ENCODE measurements at places on chromosomes 7 and 10.

DNA sequence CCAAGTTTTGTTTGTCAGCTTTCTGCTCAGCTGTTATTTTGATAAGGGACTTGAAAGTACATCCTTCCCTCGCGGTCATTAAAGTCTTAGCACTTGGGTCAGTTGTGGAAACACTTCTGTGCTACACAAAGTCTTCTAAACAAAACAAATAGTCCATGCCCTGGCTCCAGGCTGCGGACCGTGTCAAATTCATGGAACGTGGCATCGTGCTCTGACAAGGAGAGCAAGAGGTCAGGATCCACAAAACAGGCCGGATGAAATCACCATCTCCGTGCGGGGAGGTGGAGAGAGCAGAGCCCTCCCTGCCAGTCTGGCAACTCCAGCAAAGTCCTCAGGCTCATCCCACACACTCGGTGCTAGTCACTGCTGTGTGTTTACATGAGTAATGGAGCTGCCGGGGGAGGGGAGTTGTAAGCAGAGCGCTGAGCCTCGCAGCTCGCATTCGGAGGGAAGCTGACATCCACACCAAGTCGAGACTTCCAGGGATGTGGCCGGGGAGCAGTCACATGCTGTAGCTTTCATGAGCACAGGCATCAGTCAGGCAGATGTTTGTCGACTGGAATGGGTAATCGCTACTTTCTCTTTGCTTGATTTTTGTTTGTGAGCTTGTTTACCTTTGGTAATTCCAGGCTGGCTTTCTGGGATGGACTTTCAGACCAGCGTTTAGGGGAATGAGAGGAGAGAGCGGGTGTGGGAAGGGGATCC, 147.6 kb downstream of the ARID5B start:
- DNase-seq, result no peak

DNA sequence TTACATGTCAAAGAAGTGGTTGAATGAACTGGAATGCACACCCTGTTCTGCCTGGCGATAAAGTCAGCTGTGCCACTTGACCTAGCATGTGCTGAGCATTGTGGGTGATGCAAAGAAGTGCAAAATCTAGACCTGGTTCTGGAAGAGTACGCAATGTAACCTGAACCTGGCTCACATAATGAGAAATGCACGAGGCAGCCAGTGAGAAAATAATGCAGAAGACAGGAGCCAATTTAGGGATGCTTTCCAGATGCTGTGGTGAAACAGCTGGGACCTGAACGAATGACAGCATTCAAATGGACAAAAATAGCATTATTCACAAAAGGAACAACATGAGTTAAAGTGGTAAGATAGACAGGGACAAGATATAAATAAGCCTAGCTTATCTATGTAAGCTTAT, 402.6 kb downstream of the SORCS1 start:
- no peak for DNase-seq

DNA sequence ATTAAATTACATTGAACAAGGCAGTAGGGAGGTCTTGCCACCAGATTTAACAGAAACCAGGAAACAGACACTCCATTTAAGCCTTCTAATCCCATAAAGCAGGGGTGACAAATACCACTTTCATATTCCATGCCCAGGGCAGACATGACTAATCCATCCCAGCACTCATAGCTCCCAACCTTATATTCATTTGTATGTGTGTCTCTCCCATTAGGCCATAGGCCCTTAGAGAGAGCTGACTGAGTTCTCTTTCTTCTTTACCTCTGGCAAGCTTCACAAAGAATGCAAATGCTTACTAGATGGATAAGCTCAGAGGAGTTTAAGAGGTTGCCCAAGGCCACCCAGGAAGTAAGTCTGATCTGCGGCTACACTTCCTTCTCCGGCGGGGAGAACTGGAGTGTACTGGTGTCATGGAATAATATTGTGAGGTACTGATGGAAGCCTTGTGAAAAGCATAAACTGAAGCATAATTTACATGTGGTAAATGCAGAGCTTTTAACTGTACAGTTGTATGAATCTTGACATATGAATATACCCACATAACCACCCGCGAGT, 239.7 kb upstream of the HABP2 start:
- no peak for DNase-seq

- no peak for DNase-seq
Measured at GRCh38 chr10:100565206-100565985, 29.7 kb downstream of the HIF1AN start.

- DNase-seq, result no peak
Measured at GRCh38 chr10:44723619-44724325, 187.4 kb upstream of the TMEM72 start.

GRCh38 chr10:2791774-2792443, 275.4 kb upstream of the PFKP start:
- no peak for DNase-seq

- DNase-seq, result no peak
Measured at GRCh38 chr10:2380218-2380617, 642.9 kb upstream of the ADARB2 start.

DNA sequence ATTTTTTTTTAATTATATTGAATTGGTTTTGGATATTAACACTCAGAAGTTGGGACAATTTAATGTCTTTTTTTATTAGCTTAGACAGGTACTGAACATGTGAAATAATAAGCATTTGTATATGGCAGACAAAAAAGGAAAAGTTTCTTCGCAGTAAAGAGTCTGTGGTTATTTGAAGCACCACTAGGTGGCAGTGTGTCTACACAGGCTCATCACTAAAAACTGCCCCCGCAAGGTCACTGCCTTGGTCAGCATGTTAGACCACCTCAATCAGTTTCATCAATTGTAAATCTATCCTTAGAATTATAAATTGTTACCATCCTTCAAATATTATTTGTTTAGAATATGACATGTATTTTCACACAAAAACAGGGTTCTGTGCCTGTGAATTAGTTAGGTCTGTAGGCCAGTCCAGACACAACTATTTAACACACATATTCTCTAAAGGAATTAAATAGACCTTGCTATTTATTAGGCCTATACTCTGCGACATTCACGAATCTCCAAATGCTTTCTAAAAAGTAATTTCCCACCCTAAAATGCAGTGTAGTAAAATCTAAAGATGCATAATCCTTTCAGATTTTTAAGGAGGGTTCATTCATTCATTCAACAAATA, 17.0 kb downstream of the PNLIPRP3 start:
- peak; percentile 42 for DNase-seq

DNA sequence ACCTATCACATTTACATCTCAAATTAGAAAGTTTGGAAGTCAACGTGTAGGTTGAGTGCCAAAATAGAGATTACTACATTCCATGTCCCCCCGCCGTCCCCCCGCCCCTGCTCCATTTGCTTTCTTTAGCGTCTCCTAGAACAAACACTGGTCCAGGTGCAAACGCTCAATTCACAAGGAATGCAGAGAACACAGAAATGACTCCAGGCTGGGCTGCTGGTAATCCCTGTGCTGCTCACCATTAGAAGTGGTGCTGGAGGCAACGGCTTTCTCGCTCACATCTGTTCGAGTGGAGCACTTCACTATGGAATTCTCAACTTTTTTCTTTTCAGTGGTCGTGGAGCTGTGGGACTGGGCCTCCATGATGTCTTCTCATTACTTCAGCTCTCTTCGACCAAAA, 14.1 kb downstream of the GLI3 start:
- no peak for DNase-seq

DNA sequence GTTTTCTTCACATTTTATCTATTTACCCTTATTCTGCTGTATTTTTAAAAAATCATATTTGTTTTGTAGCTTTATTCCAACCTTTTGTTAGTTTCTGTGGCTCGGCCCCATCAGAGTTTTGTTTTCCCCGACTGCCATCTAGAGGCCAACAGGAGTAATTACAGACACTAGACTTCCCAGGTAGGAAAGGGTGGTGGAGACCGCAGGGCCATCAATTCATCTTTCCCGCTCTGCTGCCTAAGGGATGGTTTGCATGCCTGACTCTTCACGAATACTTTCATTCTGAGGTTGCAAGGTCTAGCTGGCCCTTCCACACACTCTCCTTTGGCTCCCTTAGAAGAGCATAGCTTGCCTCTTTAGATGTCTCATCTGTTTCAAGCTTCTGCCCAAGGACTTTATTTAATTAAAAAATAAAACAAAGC, 38.3 kb downstream of the LYZL2 start:
- DNase-seq, result peak; percentile 37

- DNase-seq, result no peak
Measured at GRCh38 chr10:3426190-3426845, 253.7 kb upstream of the PITRM1 start.

DNA sequence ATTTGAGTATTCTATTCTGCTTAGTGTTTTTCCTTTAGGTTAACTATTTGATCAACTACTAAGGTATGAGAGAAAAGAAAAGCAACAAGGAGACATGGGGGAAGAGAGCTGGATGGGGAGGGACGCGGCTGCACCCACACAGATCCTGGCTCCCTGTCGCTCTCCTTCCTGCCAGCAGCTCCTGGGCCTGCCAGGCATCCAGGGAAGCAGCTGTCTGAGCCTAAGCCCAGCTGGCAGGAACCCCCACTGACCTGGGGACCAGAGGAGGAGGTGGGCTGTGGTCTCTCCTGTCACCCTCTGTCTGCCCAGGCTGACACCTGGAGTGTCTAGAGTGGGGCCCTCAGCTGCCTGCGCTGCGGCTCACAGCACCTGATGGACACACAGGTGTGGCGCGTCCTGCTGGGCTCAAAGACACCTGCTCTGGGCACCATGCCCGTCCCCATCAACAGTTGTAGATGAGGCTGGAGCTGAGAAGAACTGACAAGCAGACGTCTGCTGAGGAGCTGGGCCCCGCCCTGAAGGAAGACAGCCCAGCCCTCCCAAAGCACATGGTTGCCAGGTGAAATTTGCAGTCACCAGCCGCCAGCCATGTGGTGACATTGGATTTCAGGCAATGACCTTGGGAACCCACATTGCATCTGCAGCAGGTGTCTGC, 207.9 kb downstream of the PLXNA4 start:
- no peak for DNase-seq

GRCh38 chr7:130667593-130668257, 823 bp downstream of the COPG2 start:
- no peak for DNase-seq

All from GM13976 (cell line).